ENCODE measurements at places on chromosomes 13 and 19.

GRCh38 chr19:50418176-50419021 is at the start of gene SPIB:
TSS of gene SPIB (plus strand) at chr19:50418938. CDS start at chr19:50418963, 25 bp downstream.
- no peak for DNase-seq

- DNase-seq: no peak
These were observed 24.0 kb upstream of the LAIR1 start for GRCh38 chr19:54388802-54389139.

GRCh38 chr13:45482571-45483173 is 17.9 kb downstream of the COG3 start:
- DNase-seq: no peak

DNA sequence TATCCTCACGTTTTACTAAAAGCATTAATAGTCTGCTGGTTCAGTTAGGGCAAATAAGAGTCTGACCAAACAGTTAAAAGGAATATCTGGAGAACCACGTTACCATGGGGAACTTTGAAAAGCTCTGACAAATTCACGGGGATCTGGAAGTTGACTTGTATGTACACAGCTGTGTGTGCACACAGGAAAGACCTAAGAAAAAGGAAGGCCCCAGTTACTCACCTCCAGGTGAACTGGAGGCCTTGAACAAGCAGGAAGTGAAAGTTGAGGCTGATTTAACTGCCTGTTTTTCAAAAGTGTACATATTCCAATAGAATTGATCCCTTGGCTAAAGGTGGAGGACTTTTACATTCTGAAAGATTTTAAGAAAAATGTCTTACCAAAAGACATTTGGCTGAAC is 1891.6 kb upstream of the PCDH20 start:
- no peak for DNase-seq

DNA sequence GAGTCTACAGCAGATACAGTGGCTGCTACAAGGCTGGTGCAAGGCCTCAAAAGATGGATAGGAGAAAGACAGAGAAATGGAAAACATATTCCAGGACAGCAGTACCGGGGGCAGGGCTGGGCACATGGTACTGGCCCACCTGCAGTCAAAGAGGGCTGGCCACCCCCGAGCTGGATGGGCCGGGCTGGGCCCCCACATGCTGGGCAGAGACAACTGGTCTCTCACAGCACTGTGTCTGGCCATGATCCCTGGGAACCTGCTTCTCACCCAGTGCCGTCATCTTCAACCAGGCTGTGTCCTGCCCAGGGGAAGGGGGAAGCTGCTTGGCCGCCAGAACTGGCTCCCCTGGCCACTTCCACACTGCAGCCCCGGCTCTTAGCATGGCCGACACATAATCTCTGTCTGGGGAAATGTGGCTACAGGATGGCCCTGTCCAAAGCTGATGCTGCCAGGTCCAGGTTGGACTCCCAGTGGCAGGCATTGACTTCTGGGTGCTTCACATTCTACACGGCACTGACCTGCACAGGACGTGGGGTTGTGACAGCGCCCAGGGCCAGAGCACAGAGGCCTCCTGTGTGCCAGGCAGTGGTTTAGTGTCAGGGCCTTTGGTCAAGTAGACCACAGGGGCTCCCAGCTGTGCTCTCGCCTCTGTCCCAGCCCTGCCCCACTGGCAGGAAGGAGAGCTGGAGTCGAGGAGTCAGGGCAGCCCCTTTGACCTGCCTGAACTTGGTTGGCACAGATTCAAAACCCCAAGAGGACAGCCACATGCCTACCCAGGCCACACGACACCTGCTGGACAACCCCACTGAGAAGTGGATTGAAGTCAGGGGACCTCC is 21.7 kb downstream of the PEPD start:
- DNase-seq: no peak

DNA sequence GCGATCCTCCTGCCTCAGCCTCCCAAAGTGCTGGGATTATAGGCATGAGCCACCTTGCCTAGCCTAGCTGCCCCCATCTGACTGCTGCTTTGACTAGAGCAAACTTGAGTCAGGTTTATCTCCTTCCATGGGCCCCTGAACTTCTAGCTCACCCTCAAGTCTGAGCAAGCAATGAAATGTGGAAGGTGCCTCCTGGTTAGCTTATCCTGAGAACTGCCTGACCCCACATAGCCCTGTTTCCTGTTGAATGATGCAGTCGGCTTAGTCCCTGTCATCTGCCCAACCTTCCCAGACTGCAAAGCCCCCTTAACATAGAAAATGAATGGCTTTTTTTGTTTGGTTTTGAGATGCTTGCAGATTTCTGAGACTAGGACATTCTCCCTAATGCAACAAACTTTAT is 8.9 kb upstream of the TMEM160 start:
- no peak for DNase-seq
